ENCODE measurements at places on chromosomes 2 and 18. TPM values are rescaled to one million over a fixed set of nuclear protein-coding genes. Genes with fewer than 3 reads are reported as not detected.

CD28 gene
- total RNA-seq: under 0.01 TPM

KCNJ13 gene
- total RNA-seq: not detected

PLCL1 gene
- total RNA-seq: 9.7 TPM

WNT10A gene
- 0.07 TPM for total RNA-seq

HOXD8 gene
- total RNA-seq: not detected
